ENCODE measurements at places on chromosomes 2 and 18.
A peak's percentile ranks its signal among the peaks of the same experiment; 100 is the strongest.

- DNase-seq: no peak
These were observed 276.1 kb upstream of the SIX2 start for GRCh38 chr2:45285311-45285710.

GRCh38 chr2:174929786-174930185 lies 75.4 kb downstream of the CHN1 start:
- no peak for DNase-seq

- DNase-seq: no peak
These were observed 311.0 kb upstream of the FAM98A start for GRCh38 chr2:33909945-33910695.

GRCh38 chr2:224778474-224778877 lies 62.3 kb upstream of the CCDC195 start:
- DNase-seq: peak; percentile 24

DNA sequence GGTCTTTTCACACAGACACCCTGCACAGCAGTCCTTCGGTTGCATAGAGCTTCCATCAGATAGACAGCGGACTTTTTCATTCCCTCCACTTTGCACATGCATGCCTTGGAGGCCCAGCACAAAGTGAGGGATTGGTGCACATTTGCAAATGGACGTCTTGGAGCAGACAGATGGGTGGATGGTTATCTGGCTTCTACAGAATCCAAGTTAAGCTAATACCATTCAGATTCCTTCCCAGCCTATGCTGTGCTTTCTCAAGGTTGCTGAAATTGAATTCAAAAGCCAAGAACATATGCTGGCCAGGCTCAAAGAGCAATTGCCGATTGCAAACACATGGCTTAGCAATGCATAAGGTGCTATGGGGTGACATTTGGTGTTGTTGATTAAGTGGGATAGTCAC lies 186.4 kb downstream of the VAPA start:
- no peak for DNase-seq

DNA sequence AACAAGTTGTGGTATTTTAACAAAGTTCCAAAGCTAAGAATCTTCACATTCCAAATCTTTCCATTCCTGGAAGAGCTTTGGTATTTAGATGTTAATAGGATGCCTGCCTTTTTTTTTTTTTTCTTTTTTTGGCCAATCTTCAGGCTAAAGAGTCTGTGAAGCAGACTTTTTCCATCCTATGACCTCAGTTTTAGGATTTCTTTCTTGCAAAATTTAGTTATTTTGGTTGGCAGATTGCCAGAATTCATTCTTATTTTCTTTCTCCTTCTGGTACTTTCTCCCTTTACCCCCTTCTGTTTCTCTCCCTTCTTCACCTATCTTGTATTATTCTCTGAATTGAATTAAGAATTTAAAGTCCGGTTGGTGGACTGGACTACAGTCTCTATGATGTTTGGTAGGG lies 217.8 kb upstream of the REV1 start:
- no peak for DNase-seq

GRCh38 chr2:169108099-169108884 lies 38.9 kb downstream of the DHRS9 start:
- DNase-seq: no peak

GRCh38 chr2:161107265-161107664 lies 53.0 kb upstream of the TANK start:
- no peak for DNase-seq

DNA sequence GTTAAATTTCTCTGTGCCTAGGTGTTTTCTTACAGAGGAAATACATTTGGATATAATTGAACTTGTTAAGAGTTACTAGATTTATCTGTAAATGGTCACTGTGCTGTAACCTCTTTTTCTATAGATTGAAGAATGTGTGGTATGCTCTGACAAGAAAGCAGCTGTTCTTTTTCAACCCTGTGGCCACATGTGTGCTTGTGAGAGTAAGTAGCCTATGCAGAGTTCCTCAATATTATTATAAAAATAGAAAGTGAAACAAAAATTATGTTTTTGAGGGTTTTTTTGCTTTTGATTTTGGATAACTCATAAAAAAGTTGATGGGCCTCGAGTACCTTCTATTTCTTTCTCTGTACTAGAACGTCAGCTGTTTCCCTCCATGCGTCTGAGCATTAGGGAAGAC lies 112.4 kb downstream of the MIB1 start:
- DNase-seq: no peak

GRCh38 chr2:238784671-238785527 lies 63.0 kb upstream of the TWIST2 start:
- peak; percentile 13 for DNase-seq

- peak; percentile 12 for DNase-seq
These were observed 57.8 kb downstream of the PKDCC start for GRCh38 chr2:42105330-42106256.

- no peak for DNase-seq
These were observed 81.3 kb downstream of the CLHC1 start for GRCh38 chr2:55150834-55151233.

DNA sequence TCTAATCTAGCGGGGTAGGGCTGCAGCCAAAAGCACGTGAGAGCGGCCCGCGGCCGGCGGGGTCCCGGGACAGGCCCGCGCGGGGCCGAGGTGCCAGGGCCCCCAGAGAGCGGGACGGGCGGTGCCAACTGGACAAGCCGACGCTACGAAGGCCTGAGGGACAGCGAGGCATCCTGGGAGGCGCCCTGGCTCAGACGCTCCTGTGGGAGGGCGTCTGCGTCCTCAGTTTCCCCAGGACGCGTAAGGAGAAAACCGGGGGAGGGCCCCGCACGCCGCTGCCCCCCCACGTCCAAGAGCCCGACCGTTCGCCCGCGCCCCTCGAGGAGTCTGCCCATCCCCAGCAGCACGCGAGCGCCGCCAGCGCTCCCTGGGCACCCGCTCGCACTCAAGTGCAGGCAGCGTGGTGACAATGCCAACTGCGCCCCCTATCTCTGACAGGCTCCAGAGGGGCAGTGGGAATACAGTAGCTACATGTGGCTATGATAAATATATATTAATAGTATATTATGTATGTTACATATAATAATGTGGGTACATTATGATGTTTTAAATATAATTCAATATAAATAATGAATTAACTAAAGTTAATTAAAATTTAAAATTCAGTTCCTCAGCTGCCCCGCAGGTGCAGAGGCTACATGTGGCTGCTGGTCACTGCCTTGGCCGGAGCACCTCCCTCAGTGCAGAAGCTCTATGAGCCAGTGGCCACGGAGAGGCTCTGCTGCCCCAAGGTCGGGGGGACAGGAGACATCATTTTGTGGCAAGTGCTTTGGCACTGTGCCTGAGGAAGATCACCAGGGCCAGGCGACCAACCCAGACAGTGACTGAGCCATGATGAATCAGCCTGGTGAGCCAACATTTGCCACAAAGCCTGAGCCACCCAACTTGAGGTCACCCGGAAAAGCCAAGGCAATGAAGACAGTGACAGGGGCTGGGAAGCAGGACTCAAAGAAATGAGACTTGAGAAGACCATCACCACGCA lies 5.5 kb upstream of the SFT2D3 start:
- DNase-seq: no peak

DNA sequence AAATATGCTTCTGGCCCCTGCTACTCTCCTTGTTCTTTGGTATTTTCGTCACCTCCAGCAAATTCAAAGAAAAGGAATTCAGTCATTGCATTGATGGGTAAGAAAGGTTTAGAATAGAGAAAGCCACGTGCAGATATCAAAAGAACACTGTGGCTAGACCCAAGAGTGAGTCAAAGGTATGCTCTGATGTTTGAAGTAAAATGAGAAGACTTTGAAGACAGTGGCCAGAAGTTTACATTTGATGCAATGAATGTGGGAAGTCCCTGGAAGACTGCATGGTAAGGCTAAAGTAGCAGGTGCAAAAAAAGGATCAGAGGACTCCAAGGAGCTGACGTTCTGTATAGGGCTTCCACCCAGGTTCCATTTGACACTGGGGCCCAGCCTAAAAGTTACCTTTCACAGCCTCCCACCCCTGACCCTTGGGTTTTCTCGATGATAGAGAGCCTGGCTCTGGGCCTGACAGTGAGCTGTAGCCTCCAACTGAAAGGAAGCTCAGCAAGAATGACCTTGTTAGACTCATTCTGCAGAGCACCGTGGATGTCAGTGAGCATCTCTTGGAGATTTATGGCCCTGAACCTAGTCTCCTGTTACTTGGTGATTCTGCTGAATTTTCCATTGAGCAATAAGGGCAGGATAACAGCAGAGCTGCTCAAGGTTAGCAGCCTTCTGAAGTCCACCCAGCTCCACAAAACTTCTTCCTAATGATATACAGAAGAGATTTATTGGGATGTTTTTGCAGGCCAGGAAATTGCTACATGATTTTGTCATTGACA lies 223.7 kb upstream of the RBBP8 start:
- DNase-seq: no peak

DNA sequence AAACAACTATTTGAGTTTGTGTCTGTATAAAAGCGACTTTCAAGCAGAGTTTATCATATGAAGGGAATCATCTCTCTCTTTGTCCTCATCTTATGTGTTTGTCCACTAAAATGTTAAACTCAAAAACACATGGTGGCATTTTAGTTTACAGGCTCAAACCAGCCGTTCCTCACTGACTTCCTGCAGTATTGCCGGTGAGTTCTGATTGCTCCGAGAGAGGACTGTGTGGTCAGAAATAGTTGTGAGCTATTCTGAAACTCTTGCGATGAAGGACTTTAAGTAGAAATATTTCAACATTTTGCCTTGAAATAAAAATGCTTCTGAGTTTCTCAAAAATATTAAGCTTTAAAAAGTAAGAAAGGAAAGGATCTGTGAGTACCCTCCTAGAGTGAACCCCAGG lies 163.2 kb upstream of the CAVIN2 start:
- DNase-seq: no peak

GRCh38 chr18:11046140-11046539 lies 103.2 kb downstream of the PIEZO2 start:
- DNase-seq: no peak

GRCh38 chr18:25704071-25704470 lies 352.1 kb upstream of the ZNF521 start:
- DNase-seq: no peak

All from activated naive CD4-positive, alpha-beta T cell (primary cell).